ENCODE measurements at places on chromosomes 1 and 21.

- DNase-seq: no peak
These were observed 620.5 kb upstream of the PKN2 start for GRCh38 chr1:88063605-88064004.

DNA sequence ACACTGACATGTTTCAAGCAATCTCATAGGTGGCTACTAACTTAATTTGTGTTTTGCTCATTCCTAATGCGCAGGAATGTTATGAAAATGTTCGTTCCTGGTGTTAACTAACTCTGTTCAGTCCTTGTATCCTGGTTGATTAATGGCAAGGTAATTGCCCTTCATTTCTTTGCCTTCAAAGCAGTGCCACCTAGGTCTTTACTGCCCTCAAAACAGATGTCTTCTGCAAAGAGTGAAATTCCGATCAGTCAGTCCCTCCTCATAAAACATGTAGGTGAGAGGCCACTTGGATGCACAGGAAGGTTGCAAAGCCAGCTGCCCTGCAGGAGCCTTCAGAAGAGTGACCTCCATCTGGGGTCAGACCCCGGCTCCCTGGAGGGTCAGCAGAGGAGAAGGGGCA lies 179.4 kb downstream of the KIF26B start:
- no peak for DNase-seq

DNA sequence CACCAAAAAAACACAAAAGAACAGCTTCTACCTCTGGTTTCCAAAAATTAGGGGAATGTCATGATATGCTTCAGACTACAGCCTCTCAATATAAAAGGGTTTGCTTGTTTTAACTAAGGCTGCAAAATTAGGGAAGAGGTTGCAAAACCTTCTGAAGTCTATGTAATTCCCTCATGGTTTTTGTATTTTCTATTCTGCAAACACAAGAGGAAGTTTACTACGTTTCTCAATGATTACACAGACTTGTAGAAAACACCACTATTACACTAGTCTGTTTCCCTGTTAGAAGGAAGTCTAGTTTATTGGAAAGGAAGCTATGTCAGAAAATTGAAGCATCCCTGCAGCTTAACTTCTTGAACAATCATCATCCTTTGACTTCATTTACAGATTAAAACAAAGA lies 229.7 kb upstream of the FMN2 start:
- DNase-seq: no peak

- DNase-seq: no peak
These were observed 10.7 kb upstream of the MRPS14 start for GRCh38 chr1:175033953-175034352.

DNA sequence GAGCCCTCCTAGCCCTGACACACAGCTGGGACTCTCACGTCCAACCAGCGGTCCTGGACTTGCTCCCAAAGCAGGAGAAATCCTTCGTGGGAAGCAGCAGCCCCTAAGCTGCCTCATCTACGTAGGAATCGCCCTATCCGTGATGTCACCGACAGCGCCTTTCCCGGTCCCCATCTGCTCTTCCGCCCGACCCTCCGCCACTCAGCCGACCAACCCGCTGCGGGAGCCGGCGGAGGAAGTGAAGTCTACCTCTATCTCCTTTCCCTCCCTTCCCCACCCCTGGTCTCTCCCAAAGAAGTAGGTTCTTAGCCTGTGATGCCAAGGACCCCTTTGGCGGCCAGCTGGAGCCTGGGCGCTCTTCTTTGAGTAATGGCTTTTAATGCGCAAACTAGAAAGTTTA lies 272.1 kb downstream of the FAM72C start:
- DNase-seq: no peak

GRCh38 chr1:10444795-10445397 lies 4.9 kb upstream of the CORT start:
- no peak for DNase-seq

DNA sequence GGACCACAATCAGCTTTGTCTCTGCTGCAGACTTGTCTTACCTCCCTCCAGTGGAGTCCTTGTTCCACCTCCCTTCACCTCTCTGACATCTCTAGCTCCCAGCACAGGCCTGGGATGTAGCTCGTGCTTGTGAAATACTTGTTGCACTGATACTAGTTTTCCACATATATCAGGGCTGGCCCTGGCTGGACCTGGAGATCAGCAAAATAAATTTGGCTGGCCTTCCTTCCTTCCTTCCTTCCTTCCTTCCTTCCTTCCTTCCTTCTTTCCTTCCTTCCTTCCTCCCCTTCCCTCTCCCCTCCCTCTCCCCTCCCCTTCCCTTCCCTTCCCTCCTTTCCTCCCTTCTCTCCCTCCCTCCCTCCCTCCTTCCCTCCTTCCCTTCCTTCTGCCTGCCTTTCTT lies 196.5 kb downstream of the HIVEP3 start:
- no peak for DNase-seq

DNA sequence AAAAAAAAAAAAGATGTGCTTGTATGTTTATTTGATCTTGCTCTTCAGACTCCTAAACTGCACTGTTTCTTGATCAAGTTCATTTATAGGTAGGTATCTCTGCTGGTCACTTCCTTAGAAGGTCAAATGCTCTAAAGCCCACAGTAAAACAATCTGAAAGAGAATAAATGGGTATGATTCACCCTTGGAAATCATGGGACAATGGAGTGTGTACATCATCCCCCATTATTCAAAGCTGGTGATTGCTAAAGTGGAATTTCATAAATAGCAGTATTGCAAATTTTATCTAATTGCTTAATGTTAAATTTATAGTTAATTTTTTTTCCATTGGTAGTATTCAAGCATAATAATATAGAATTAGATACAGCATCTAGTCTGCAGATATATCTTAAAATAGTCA lies 53.4 kb downstream of the MIER1 start:
- no peak for DNase-seq

GRCh38 chr1:155835548-155835947 lies 21.5 kb downstream of the GON4L start:
- DNase-seq: no peak

- no peak for DNase-seq
These were observed 62.5 kb downstream of the OSBPL9 start for GRCh38 chr1:51679435-51679834.

GRCh38 chr1:170377896-170378634 lies 153.9 kb upstream of the GORAB start:
- DNase-seq: no peak

Data from stimulated activated CD8-positive, alpha-beta memory T cell treated with anti-CD3 and anti-CD28 coated beads, Interleukin-7, amount 100 ng/mL, for 48 hours (primary cell).